ENCODE measurements at places on chromosomes 12 and 14.

DNA sequence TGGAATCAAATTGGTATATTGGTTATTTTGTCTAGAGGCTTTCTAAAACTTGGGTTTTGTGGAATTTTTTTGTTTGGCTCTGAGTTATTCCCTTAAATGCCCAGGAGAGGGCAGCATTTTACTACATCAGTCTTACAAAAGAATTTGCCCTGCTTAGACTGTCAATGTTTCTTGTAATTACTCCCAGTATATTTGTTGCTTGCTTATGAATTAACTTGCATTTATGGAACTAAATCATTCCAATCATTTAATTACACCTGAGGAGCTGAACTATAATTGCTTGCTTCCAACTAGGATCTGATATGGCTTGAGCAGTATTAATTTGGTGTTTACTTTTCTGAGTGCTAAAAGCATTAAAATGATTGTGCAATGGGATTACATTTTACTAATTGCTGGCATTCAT, 48.7 kb downstream of the MIPOL1 start:
- DNase-seq, result no peak

GRCh38 chr12:68510397-68510796, 100.3 kb upstream of the RAP1B start:
- no peak for DNase-seq

GRCh38 chr14:61502459-61503093, 181.2 kb downstream of the PRKCH start:
- no peak for DNase-seq

- no peak for DNase-seq
These were observed 106.6 kb downstream of the PLXNC1 start for GRCh38 chr12:94255006-94255405.

GRCh38 chr12:27291862-27292261, 40.8 kb upstream of the BMAL2 start:
- DNase-seq, result no peak

DNA sequence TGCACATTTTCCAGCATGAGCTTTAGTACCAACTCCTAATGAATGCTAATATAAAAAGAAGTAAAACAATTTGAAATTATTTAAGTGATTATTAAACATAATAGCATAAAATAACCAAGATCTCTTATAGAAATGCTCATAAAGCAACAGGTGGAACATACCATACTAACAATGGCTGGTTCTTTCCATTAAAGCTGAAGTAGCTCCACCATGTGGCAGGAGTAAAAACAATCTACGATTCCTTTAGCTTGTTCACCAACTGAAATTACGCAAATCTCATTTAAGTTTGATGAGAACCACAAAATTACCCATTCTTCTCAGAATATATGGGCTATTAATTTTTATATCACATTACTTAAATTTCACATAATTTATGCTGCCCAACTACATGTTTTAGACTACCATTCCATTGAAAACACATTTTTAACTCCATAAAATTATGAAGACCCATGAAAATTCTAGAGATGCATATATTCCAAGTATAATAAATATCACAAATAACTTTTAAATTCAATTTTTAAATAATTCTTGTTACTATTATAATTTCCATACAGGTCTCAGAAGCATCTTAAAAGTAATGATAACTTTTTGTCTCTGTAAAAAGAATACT, 213.6 kb downstream of the DAD1 start:
- DNase-seq, result no peak

All from stimulated activated CD4-positive, alpha-beta T cell treated with anti-CD3 and anti-CD28 coated beads, Interleukin-1b, Interleukin-23, amount 100 ng/mL, for 24 hours (primary cell).